ENCODE measurements at places on chromosomes 2 and 18.

GRCh38 chr2:64522843-64523428, 1.2 kb upstream of the AFTPH start:
- peak; percentile 85 for DNase-seq

DNA sequence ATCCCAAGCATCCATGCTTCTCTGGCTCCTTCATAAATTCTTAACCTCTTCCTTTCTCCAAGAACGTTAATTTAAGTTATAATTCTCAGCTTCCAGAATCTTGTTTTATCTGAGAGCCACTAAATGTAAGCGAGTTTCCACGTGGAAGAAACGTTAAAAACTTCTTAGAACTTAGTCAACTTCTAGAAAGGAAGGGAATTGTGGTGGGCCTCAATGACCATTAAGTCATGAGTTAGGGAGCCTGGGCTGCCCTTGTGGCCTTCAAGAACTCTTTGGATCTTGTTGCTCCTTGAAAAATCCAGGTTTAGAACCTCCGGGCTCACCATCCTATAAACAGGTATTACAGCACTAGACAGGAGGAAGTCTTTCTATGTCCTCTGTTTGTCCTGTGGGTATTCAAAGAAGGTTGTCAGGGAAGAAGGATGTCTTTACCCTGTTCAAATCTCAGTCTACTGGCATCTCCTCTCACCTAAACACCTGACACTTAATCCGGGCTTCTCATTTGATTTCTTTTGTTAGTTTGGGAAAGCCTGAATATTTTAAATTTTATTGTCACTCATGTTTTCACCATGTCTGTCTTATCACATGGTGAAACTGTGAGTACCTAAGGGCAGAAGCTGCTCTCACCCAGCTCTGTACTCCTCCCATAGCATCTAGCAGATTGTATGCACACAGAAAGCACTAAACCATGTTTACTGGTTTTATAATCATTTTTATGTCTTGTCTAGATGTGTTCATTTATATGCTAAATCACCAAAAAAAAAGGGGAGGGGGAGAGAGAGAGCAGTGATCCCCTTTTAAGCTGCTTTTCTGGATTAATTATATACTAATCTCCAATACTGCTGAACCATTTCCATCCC, 6.3 kb downstream of the RND3 start:
- no peak for DNase-seq

DNA sequence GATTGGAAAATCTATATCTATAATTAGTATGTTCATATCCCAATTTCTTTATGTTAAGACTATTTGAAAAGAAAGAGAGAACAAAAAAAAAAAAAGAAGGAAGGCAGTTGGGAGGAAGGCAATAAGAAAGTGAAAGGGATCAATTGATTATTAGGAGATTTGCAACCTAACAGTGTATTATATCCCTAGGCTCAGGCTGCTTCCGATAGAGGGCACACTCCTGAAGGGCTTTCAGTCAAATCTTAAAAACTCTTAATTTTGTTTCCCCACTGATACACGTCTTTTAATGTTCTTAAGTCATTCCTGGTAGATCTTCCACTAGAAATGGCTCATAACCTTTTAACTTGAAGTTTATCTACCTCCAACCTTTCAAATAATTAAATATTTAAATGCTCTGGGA, 763.9 kb downstream of the BCL11A start:
- no peak for DNase-seq

GRCh38 chr2:12363569-12363968, 353.2 kb upstream of the TRIB2 start:
- no peak for DNase-seq

DNA sequence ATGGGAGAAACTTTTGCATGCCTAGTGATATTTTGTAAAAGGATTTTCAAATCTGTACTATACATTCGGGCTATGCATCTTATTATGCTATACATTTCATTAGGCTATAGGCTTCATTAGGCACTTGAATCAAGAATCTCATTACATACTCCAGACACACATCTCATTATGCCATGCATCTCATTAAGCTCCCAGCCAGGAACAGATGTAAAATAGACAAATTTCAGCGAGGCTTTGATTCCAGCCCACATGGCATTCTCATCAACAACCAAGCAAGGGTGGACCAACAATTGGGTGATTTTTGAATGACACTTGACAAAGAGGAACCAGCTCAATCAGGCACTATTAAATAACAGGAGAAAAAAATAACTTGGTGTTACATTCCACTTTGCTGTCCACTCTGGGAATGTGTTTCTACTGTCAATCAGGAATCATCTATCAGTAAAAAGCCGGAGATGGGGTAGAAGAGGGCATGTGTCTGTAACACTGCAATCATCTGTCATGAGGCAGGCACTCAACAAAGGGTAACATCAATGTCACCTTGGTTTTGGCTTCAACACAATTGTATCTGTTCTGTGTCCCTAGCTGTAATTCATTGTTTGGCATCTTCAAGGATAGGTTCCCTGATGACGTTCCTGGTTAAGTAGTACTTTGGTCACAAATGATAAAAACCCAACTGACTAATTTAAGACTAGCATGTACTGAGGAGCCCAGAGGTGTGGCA, 498.6 kb downstream of the EPHA4 start:
- no peak for DNase-seq

GRCh38 chr2:54597153-54597848, 126.2 kb upstream of the EML6 start:
- no peak for DNase-seq

DNA sequence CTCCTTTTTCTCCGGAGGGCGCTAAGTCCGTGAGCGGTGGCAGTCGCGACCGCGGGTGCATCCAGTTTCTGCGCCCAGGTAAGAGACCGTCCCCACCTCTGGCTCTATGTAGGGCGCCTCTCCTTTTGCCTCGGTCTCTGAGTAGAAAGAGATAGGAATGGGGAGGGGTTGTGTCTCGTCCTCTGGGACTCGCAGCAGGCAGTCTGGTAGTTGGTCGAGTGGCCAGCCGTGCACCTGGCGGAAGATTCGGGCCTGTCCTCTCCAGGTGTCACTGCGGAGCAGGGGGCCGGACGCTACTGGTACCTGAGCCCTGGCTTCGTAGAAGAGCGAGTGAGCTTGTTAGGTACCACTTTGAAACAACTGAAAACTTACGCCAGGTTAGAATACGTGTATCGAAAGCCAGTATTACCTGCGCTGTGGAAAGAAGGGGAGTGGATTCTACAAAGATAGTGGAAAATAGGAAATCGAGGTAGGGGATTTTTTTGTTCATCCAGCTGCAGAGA, 403 bp downstream of the MAP2 start:
- DNase-seq = no peak

DNA sequence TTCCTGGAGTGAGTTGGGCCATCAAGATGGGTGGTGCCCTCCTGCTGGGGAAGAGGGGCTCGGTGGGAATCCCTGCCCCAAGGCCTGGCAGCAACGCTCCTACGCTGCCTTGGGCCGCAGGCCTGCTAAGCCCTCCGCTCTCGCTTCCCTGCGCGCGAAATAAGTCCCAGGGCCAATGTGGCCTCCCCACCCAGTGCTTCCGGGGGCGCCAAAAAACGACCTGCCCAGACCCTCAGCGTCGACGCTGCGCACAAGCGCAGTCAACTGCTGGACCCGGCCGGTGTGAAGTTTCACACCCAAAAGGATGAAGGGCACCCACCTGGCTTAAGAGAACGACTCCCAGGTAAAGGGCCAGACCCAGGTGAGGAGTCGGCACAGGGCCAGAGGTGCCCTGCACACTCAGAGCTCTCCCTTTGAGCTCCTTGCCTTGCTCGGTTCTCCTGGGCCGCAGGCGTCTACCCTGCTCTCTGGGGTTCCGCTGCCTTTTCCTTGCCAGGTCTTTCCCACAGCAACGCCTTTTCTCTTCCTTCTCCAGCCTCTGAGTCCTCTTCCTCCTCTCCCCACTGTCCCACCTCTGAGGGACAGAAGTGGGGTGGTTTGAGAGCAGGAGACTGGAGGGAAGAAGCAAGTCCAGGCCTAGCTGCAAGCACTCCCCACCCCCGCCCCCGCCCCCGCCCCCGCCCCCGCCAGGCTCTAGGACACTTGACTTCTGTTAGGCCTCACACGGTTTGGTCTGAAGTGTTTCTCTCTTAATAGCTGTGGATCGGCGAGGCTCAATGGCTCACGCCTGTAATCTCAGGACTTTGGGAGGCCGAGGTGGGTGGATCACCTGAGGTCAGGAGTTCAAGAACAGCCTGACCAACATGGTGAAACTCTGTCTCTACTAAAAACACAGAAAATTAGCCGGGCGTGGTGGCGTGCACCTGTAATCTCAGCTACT, at the start of gene DNAJC5G:
TSS of gene DNAJC5G (plus strand) at position 223 of the 940 bp plus-strand sequence. CDS start 1,296 bp downstream, outside the sequence.
- DNase-seq = no peak

DNA sequence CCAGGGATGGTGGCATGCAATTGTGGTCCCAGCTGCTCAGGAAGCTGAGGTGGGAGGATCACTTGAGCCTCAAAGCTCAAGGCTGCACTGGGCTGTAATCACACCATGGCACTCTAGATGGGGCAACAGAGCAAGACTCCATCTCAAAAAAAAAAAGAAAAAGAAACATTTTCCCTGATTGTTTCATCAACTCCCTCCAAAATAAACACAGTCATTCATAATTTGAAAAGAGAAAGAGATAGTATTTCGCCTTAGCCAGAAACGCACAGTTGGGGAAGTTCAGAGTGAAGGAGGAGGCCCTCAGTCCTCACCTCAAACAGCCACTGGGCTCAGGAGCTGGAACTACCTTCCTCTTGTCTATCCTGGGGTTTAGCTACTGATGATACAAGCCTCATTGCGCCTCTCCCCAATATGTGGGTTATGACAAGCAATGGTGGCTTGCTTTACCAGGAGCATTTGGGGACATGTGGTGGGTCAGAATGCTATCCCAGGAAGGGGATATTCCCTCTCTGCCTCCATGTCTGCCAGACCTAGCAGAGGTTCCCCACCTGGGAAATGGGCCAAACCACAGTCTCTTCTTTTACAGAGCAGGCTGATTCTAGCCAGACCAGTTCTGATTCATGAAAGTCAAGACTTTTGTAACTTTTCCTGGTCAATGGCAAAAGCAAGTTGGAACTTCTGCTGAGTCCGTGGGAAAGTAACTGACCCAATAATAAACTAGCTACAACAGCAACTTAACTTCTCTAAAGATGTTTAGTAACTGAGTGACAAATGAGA, 22.2 kb upstream of the TMEM87B start:
- peak; percentile 60 for DNase-seq

All from fibroblast of skin of scalp (primary cell).